ENCODE measurements at places on chromosomes 6 and 20. TPM values are rescaled to one million over a fixed set of nuclear protein-coding genes. Genes with fewer than 3 reads are reported as not detected.

Gene TMEM170B
- total RNA-seq: 5.2 TPM

DNA sequence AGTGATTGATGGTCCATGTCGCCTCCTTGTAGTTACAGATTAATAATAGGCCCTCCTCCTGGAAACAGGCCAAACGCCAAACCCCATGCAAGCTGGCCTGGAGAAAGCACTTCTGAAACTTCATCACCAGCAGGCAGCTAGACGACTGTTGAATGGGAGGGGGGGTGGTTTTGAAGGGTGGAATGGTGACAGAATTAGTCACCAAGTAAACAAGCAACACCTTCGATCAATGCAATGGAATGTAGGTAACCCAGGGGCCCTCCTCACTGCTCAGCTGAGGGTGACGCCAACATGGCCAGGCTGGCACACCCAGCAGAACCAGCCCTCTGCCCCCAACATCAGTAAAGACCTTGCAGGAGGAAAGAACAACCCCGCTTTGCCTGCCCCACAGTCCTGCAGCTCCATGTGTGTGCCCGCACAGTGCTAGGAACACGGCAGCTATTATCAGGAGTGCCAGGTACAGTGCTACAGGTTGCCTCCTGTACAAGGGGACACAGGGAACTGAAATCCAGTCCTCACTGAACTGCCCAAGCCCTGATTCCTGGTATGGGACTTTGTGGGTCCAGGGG is 2.7 kb downstream of the BCAS1 start:
- DNase-seq: peak; percentile 81

GRCh38 chr6:32844839-32845383 is 1.1 kb upstream of the PSMB8 start:
- no peak for DNase-seq

Gene OR2B2
- total RNA-seq: not detected

Gene VIP
- total RNA-seq: not detected

Gene PCSK2
- 0.06 TPM for total RNA-seq

GRCh38 chr6:2971420-2972218 is at the start of gene SERPINB6:
Gene SERPINB6, minus strand, starts transcription at chr6:2971567. Its CDS starts 12,235 bp downstream, at chr6:2959332.
- peak; percentile 62 for DNase-seq

DNA sequence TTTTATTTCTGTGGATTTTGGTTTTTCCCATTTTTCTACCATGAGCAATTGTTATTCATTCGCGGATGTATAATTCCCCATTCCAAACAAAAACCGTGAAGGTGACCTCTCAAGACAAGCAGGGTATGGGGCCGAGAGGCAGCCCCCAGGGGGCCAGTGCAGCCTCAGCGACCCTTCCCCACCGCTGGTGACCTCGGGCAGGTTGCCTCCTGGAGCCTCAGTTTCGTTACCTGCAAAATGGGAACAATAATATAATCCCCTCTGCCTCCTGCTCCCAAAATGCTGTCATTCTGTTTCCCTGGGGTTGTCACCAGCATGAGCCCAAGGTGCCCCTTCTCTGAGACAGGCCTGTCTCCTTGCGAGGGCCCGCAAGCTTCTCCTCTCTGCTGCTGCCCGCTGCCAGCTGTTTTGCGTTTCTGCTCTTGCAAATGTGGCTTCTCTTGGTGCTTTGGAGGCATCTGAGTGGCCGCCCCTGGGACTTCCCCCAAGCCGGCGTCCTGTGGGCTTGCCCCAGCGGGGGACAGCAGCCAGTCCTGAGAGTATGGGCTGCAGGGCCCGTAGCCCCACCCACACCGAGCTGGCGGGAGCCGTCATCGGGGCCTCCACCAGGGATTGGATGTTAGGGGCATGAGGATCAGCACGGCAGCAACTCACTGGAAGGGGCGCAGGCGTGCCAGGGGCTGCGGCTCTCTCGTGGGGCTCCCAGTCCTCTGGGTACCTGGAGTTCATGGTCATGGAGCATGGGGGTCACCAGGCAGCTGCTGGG is 161.9 kb downstream of the TAF4 start:
- DNase-seq: peak; percentile 31

- no peak for DNase-seq
These were observed 118.0 kb downstream of the NFATC2 start for GRCh38 chr20:51424270-51425117.

Gene TRIM40
- total RNA-seq: not detected

DNA sequence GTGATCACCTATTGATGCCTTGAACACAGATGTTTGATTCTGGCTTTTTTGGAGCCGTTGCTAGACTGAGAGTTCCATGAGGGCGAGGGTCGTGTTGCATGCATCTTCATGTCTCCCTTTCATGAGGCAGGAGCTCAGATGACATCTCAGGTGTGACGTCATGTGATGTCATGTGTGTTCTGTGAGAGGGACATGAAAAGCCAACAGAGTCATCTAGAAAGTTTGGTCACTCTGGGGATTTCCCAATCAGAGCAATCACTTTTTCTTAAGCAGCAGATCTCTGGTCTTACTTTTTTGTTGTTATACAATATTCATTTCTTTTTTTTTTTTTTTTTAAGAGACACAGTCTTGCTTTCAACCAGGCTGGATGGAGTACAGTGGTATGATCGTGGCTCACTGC is 411.8 kb downstream of the PREX1 start:
- DNase-seq: no peak

- no peak for DNase-seq
These were observed 2.9 kb downstream of the TFAP2C start for GRCh38 chr20:56631990-56632327.

Gene CCHCR1
- 42.0 TPM for total RNA-seq

Gene BCL2L1
- 49.1 TPM for total RNA-seq

- DNase-seq: peak; percentile 44
These were observed 53.3 kb downstream of the PLEKHG1 start for GRCh38 chr6:150652848-150653613.

GRCh38 chr6:144745439-144745838 is 460.3 kb downstream of the UTRN start:
- no peak for DNase-seq

GRCh38 chr6:140661691-140662090 is 1287.2 kb upstream of the CITED2 start:
- no peak for DNase-seq

- DNase-seq: no peak
These were observed 14.1 kb downstream of the TGIF2 start for GRCh38 chr20:36587388-36588070.

GRCh38 chr6:56729719-56730118 is 87.0 kb upstream of the DST start:
- peak; percentile 78 for DNase-seq

- no peak for DNase-seq
These were observed 33.6 kb downstream of the COX4I2 start for GRCh38 chr20:31671324-31671723.

- no peak for DNase-seq
These were observed 11.3 kb upstream of the CCNC start for GRCh38 chr6:99579781-99580180.

- DNase-seq: no peak
These were observed 434.0 kb upstream of the JARID2 start for GRCh38 chr6:14811775-14812428.

Gene C6orf15
- not detected for total RNA-seq
